ENCODE measurements at places on chromosomes 6 and 20. TPM values are rescaled to one million over a fixed set of nuclear protein-coding genes. Genes with fewer than 3 reads are reported as not detected.

GRCh38 chr6:56047931-56048540 lies 172.6 kb upstream of the BMP5 start:
- no peak for DNase-seq

DNA sequence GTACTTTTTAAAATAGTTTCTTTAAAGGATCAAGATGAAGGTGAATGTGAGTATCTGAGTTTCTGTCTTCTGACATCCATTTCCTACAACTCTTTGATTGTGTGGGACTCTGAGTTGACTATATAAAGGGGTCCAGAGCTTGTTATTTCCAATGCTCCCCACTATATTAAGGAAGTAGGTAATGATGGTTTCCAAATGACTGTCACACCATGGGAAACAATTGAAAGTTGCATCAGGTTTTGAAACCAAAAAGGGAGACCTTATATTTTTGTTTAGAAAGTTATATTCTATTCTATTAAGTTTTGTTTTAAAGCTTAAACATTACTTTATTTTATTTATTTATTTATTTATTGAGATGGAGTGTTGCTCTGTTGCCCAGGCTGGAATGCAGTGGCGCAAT lies 11.2 kb downstream of the CASS4 start:
- no peak for DNase-seq

Gene BTN1A1
- not detected for polyA plus RNA-seq

Gene MCHR2
- not detected for polyA plus RNA-seq

DNA sequence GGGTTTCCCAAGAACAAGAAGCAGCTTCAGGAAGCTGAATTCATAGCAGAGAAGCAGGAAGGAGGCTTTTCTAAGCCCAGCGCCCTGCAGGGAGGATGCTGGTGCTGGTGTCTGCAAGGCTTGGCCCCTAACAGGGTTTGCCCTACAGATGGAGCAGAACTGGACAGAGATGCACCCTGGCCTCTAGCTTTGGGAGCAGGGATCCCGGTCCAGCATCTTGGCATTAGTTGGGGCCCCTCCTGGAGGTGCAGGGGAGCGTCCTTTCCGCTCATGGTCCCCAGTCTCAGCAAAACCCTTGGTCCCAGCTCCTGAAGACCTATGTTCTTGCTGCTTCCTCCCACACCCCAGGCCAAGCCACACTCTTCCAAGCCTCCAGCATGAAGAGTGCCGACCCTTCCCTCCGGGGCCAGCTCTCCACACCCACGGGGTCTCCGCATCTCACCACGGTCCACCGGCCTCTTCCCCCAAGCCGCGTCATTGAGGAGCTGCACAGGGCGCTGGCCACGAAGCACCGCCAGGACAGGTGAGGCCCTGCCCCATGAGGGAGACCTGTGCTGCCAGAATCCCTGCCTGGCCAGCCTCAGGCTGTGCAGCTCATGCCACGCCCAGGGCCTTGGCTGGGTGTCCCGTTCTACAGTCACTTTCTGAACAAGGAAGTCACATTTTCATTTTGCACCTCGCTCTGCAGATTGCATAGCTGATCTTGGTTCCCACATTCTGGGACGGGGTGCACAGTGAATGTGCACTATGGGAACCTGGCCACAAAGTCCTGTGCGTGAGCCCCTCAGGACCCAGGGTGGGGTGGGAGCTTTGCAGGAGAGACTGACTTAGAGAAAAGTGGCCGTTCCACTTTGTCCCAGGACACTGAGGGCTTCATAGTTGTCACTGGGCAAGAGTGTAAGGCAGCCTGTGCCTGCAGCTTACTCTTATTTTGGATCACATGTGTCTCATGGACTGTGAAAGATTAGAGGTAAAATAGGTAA lies 160.2 kb downstream of the SYCP2 start:
- DNase-seq, result no peak

DNA sequence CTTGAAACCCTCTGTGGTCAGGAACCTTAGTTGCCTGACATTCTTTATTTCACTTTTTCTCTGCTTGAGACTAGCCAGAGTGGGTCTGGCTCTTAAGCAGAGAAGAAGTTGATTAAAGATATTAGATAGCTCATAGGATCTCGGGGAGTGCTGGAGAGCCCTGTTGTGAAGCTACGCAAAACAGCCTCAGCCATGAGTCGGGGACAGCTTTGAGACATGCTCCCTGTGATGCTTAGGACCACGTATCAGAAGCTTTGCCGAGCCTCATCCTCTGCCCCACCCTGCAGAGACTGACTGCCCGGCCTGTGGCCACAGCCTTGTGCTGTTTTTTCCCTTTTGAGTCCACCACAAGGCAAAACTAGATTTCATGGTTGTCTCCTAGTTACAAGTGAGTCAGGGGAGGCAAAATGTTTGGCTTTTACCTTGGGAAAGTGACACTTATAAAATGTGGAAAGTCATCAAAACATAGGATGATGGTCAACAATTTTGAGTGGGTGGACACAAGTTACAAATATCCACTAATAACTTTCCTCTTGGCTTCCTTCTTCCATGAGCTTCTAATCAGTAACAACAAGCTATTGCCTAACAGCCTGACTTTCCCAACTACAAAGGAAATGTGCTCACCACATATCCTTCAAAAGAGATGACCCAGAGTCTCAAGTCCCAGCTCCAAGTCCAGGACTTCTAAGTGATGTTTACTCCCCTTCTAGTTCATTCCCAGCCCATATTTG lies 108.4 kb downstream of the JAG1 start:
- DNase-seq, result peak; percentile 24

GRCh38 chr6:131660195-131660594 lies 23.1 kb downstream of the ENPP3 start:
- DNase-seq, result no peak

GRCh38 chr6:126949786-126950185 lies 168.7 kb upstream of the RSPO3 start:
- no peak for DNase-seq

Gene COL9A3
- polyA plus RNA-seq, result 0.86 TPM

GRCh38 chr20:51159303-51159702 lies 136.4 kb upstream of the KCNG1 start:
- no peak for DNase-seq

Gene SASH1
- polyA plus RNA-seq, result 6.1 TPM

GRCh38 chr6:107988570-107988969 lies 30.6 kb upstream of the SEC63 start:
- DNase-seq, result no peak

GRCh38 chr6:8652710-8653109 lies 217.4 kb upstream of the SLC35B3 start:
- no peak for DNase-seq

DNA sequence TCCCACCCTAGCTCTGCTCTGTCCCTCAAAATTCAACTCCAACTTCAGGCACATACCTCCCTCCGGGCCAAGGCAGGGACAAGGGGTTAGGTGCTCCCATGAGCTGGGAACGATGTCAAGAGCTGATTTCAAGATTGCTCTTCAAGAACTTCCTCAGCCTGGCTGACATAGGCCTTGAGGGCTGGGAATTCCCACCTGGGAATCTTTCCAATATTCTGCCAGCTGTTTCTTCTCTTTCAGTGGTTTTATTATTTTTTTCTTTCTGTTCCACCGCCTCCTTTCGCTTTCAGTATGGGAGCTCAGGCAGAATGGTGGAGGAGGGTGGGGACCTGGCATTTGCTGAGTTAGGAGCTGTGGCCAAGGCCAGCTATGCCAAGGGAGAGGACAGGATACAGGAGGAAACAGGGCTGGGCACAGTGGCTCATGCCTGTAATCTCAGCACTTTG lies 33.7 kb downstream of the SRSF3 start:
- no peak for DNase-seq

- DNase-seq, result peak; percentile 89
These were observed 13.7 kb upstream of the FAM83C start for GRCh38 chr20:35305682-35306556.

Gene SLC32A1
- polyA plus RNA-seq, result not detected

Data from psoas muscle (tissue), 8 donors.